ENCODE measurements at places on chromosomes 16 and 17. TPM values are rescaled to one million over a fixed set of nuclear protein-coding genes. Genes with fewer than 3 reads are reported as not detected.

Gene KIF2B
- total RNA-seq = not detected

DNA sequence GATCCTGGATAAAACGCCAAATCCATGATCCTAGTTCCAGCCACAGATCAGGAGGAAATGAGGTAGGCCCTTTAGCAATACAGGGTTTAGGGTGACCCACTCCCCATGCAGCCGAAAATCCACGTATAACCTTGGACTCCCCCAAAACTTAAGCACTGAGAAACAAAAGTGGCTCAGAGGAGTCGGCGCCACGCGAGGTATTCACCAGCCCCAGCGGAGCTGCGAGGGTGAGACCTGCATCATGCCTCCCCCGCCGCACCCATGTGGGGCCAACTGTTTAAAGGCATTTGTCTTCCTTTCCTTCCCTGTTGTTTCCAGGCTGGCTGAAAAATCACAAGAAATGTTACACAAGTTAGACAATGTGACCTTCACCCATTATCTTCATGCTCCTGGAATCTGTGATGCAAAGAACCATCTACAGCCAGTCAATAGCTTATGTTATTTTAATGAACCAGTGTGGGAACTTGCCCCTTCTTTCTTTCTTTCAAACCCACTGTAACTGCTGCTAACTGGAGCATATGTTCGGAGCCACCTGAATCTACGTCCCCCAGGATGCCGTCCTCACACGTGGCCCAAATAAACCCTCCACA, 98.2 kb upstream of the METRNL start:
- DNase-seq = no peak

Gene ELMO3
- total RNA-seq = 11.0 TPM

Gene AOC3
- total RNA-seq = not detected

DNA sequence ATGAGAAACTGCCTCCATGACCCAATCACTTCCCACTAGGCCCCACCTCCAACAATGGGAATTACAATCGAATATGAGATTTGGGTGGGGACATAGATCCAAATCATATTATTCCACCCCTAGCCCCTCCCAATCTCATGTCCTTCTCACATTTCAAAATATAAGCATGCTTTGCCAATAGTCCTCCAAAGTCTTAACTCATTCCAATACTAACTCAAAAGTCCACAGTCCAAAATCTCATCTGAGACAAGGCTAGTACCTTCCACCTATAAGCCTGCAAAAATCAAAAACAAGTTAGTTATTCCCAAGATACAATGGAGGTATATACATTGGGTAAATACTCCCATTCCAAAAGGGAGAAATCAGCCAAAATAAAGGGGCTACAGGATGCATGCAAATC, 12.9 kb downstream of the CLEC10A start:
- no peak for DNase-seq

Gene ACSF3
- 16.5 TPM for total RNA-seq

- no peak for DNase-seq
These were observed 10.4 kb downstream of the CDIPT start for GRCh38 chr16:29852654-29853053.

DNA sequence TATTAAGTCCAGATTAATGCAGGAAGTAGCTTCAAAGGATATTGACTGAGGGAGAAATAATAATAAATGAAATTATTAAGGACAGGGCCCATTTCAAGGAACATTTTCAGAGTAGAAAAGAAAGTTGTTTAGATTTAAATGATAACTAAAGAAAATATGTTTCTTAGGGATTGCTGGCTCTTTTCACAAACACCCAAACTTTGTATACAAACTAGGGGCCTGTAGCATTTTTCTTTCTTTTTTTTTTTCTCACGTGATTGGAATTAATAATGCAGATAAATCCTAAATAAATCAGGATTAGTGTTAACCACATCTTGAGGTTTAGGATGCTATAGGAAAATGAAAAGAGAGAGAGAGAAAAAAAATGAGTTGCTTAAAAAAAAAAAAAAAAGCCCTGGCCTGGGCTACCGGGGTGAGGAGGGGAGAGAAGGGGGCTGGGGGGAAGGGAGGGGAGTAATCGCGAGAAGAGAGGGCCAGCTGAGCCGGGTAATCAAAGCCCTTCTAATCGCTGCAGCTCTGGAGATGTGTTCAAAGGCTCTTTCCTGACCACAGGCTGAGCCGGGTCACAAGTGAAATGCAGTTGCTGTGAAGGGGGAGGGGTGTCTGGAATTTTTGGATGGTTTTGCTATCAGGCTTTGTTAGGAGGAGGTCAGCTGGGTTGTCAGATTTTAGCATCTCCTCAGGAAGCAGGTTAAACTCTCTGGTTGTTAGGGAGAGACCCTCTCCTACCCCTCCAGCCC, 104.6 kb upstream of the ZFHX3 start:
- no peak for DNase-seq

- DNase-seq = no peak
These were observed 213.6 kb downstream of the PRKCA start for GRCh38 chr17:66515974-66516373.

Gene IRX6
- 2.2 TPM for total RNA-seq

DNA sequence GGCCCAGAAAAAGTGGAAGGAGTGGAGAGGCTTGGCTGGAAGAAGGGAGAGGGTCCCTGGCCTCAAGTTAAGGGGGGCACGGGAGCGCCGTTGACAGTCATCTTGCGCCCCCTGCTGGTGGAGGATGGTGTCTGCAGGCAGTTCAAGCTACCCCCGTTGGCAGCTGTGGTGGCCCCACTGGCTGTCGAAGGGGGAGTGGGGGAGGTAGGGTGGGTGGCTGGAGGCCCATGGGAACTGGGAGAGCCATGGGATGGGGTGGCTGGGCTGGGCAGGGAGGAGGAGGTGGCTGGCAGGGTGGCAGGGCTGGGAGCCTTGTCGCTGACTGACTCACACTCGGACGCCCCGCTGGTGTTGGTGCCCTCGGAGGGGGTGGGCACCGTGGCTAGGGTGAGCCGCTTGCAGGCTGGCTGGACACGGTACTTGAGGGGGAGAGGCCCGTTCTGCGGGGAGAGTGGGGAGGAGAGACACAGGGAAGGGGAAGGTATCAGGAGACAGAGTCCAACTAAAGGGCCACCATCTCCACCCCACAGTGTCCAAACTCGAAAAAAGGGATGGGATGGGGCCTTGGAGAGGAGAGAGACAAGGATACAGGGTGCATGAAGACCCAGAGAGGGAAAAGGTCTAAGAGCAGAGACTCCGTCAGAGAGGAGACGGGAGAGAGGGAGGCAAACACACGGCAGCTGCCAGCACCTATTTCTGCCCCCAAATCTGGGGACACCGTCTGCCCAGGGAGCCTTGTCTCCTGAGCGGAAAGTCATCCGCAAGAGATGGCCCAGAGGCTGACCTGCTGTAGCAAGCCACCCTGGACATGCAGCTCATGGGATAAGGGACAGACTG, 5.2 kb downstream of the CISD3 start:
- DNase-seq = no peak

DNA sequence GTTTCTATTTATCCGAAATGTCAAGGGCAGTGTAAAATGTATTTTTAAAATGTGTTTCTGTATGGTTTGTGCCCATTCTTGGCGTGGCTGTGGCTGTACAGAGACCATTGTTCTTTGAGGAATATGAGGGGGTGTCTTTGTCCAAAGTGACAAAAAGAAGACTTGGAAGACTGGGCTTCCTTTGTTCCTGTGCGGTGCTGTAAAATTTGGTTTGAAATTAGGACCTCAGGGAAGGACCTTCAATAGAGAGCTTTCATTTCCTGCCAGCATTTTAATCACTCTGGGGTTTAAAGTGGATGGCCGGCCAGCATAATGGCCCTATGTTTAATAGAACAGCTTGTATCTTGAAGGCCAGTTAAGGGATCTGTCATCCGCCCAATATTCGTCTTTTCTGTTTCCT, 190.1 kb upstream of the TBX2 start:
- DNase-seq = no peak

- DNase-seq = no peak
These were observed 54.6 kb downstream of the WDR45B start for GRCh38 chr17:82593590-82594087.
